ENCODE measurements at places on chromosomes 11 and 22.

- peak; percentile 59 for DNase-seq
These were observed 434 bp downstream of the BANF1 start for GRCh38 chr11:66002648-66003225.

- DNase-seq: no peak
These were observed 6.9 kb upstream of the MUC5AC start for GRCh38 chr11:1150769-1151365.

GRCh38 chr22:45357490-45357889 is 47.8 kb downstream of the FAM118A start:
- DNase-seq: no peak

DNA sequence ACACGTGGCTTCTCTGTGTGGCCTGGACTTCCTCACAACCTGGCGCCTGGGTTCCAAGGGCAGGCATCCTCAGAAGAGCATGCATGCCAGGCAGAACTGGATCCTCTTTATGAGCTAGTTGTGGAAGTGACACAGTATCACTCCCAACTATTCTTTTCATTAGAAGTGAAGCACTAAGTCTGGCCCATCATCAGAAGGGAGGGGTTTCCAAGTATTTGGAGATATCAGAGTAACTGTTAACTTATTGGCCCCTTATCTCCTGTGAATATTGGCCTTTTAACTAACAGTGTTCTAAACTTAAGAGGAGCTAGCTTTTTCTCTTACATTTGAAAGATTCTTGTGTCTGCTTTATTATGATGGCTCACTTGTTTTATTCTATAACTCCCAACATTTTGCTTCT is 35.5 kb downstream of the FDX1 start:
- DNase-seq: no peak

DNA sequence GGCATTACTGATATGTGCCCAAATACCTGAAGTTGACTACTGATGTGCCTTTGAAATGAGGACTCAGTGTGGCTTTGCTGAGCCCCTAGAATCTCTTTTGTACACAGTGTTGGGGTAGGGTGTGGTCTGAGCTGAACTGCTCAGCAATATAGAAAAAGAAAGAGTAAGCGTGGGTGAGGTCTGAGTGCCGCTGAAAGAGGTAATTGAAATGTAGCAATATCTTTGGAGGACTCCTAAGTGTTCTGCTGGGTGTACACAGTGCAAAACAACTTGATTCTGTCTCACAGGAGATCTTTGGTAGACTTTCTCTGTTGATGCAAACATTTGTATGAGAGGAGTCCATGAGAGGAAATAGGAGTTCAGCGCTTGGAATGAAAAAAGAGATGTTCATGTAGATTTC is 73.7 kb upstream of the PTPN5 start:
- no peak for DNase-seq

GRCh38 chr11:113675003-113675561 is 31.0 kb downstream of the TMPRSS5 start:
- no peak for DNase-seq

GRCh38 chr22:44571566-44572413 is 73.8 kb upstream of the RTL6 start:
- DNase-seq: no peak

DNA sequence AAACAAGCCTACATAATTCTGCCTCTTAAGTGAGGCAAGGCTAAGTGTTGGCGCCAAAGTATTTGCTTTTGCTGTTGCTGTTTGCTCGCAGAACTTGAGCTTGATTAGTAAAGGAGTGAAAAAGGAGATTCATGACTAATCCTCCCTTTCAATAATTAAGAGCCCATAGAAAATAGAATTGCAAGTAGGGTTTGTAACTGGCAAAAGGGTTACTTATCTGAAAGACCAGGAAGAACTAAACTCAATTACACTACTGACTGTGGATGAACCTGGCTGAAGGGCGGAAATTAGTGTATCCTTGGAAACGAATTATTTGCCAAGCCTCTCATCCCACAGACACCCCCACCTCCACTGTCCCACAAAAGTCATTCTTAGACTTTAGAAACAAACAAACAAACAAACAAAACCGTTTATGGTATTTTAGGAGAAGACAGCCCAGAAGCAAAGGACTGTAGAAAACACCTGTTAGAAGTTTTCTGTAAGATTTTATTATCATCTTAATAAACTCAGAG is 411 bp upstream of the EXPH5 start:
- no peak for DNase-seq

GRCh38 chr22:26642465-26643417 is 14.6 kb upstream of the MIAT start:
- DNase-seq: peak; percentile 65
